ENCODE measurements at places on chromosomes 2 and 18.

- DNase-seq: no peak
Observed at GRCh38 chr2:13660231-13660630, 943.5 kb downstream of the TRIB2 start.

DNA sequence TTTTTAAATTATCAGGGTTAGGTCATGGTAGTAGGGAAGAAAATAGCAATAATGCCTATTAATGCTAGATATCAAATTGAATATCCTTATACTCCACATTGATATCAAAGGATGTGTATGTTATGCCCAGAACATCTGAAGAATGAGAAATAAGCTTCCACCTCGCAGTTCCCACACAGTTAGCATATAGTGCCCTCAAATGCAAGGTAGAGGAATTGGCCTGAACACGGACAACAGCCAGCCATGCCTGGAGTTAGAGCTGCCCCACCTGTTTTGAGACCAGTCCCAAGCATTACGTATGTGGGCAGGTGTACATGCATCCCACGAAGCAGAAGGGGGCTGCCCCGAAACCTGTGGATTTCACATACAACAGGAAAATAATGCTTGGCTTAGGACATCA, 79.6 kb downstream of the SUMO1 start:
- no peak for DNase-seq

GRCh38 chr2:38155-38554, 8.2 kb downstream of the FAM110C start:
- DNase-seq: no peak

DNA sequence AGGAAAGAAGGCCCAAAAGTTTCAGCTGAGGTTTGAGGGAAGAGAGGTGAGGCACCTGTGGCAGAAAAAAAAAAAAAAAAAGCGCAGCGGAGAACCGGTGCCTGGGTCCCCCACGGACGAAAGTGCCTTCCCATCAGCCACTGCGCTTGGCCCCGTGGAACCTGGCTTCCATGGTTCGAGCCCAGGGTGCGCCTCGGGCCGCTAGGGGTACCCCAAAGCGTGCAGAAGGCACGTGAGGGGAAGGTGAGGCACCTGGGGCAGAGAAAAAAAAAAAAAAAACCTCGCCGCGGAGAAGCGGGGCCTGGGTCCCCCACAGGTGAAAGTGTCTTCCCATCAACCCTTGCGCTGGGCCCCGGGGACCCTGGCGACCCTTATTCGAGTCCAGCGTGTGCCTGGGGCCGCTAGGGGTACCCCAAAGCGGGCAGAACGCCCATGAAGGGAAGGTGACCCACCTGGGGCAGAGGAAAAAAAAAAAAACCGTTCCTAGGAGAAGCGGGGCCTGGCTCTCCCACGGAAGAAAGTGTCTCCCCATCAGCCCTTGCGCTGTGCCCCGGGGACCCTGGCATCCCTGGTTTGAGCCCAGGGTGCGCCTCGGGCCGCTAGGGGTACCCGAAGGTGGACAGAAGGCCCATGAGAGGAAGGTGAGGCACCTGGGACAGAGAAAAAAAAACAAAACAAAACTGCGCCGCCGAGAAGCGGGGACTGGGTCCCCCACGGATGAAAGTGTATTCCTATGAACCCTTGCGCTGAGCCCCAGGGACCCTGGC, 228.6 kb downstream of the CCDC74A start:
- no peak for DNase-seq

- DNase-seq: no peak
Observed at GRCh38 chr2:32750880-32751279, 123.0 kb downstream of the TTC27 start.

DNA sequence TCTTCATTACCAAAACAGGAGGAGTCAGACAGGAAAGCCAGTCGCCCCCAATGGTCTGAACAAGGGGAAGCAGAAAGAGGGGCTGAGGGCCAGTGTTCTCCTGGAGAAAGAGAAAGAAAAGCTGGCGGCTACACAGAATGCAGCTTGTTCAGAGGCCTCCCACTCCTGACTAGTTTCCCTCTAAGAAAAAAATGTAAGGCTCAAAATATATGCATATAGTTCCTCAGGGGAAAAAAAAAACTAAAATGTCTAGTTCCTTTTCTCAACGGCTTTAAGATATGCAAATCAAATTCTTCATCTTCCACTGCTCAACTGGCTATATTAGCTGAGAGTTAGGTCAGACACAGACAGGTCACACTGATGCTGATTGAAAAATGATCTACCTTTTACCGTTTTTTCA, 18.6 kb downstream of the MBOAT2 start:
- DNase-seq: no peak

DNA sequence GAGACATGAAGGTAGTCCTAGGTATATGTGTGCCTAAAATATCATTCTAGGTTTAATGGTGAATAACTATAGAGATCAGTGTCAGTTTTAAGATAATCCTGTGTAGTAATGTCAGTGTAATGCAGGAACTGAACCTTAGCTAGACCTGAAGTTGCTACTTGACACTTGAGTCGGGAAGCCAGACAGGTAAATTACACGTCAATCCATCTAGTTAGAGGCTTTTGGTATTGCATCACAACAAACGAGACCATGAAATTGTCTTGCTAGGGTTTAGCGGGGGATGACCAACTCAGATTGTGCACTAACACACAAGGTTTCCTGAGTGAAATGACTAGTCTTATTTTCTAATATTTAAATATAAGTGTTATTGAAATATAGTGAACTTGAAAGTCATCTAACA, 2.0 kb downstream of the YPEL5 start:
- no peak for DNase-seq

GRCh38 chr2:2874805-2875204, 502.8 kb downstream of the EIPR1 start:
- no peak for DNase-seq

DNA sequence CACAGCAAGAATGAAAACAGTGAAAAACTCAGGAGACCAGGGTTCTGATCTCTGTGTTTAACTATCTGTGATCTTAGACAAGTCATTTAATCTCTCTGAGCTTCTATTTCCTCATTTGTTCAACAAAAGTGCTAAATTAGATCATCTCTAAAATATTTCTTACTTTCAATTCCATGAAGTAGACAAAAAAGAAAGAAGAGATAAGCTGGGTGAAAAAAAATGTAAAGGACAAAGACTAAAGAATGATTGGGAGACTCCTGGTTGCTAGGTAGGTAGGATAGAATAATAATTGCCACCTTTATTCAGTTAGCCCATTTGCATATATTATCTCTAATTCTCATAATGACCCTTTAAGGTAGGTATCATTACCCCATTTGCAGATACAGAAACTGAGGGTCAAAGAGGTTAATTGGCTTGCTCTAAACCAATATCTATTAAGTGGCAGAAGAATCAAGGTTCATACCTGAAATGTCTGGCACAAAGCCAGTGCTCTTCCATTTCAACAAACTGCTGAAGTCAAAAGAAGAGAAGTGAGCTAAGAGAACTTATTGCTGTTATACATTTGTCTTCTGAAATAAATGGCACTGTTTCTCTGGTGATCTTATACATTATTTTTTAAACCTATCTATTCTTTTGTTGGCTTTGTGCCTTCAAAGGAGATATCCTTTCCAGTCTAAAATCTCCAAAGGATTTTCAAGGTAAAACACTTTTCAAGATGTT, 141.7 kb downstream of the OTX1 start:
- no peak for DNase-seq

GRCh38 chr2:178718283-178718682, 88.9 kb downstream of the TTN start:
- no peak for DNase-seq

DNA sequence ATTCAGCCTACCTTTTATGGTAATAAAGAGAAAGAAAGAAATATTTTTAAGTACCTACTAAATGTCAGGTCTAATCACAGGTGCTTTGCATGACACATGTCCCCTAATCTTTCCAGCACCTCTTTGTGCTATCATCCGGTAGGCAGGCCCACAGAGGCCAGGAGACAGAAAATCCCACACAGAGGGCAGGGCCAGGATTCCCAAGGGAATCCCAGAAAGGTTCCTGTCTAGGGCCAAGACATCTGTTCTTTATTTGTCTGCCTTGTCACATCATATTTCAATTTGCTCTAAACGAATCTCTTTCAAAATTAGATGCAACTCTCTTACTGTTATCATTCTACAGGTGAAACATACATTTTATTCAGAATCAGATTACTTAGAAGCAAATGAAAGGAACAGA, 676.1 kb upstream of the GYPC start:
- DNase-seq: no peak

DNA sequence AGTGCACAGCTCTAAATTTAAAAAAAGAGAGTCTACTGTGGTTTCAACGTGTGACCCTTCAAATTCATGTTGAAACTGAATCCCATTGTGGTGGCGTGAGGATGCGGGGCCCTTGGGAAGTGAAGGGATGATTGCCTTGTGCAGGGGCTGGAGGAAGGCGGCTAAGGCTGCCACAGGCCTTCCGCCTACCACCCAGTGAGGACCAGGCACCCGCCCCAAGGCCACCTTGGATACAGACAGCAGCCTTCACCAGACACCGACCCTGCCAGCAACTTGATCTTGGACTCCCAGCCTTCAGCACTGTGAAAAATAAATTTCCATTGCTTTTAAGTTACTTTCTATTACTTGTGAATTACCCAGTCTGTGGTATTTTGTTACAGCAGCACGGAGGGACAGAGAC, 103.4 kb upstream of the TMEM18 start:
- DNase-seq: no peak

GRCh38 chr18:615092-615521, 18.3 kb downstream of the CLUL1 start:
- no peak for DNase-seq

DNA sequence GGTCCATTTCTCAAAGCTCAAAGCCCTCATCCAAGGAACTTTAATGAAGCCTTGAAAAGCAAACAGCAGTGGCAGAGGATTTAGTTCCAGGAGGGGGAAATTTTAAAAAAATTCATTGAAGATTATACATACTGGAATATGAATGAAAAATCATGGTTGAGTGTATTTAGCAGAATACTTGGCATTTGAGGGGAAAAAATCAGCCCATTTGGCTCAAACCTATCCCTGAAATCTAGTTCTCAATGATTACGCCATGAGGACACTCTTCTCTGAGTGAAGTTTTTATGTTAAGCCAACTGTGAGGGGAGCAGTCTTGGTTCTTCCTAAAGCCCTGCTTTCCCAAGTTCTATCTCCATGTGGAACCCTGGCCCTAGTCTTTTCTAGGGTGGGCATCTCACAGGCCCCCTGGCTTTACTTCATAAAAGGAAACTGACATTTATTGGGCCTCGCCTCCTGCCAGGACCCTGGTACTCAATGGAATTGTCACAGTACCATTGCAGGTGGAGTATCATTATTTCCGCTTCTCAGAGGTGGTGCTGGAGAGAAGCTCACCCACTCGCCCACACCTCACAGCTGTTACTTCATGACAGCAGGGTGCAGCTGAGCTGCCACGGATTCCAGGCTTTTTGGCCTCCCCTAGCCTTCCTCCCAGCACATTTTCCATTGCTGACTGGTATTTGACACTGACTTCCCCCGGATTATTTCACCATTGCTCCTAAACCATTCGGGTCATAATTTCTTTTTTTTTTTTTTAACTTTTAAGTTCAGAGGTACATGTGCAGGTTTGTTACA, 56.8 kb downstream of the NXPH2 start:
- DNase-seq: no peak

DNA sequence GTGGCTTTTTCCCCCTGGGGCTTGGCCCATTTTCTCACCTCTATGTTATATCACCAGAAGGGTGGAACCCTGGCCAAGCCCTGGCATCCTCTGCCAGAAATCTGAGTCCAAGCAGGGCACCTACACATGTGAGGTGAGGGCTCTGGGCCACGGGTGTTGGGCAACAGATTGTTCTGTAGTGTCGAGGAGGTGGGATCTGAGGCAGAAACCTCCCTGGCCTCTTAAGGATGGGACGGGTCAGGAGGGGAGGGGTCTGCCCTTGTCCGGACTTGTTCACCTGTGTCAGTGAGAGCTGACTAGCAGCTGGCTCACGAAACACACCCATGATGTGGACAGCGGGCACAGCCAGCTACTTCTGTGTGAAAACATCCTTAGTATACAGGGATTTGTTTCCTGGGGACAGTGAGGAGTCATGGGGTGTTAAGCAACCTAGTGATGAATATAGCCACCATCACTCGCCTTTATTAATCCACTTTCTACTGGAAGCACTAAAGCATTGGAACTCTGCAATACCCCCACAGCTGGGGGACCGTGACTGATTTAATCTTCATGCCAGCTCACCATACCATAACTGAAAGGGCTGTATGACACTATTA, 35.6 kb downstream of the EPAS1 start:
- DNase-seq: no peak

DNA sequence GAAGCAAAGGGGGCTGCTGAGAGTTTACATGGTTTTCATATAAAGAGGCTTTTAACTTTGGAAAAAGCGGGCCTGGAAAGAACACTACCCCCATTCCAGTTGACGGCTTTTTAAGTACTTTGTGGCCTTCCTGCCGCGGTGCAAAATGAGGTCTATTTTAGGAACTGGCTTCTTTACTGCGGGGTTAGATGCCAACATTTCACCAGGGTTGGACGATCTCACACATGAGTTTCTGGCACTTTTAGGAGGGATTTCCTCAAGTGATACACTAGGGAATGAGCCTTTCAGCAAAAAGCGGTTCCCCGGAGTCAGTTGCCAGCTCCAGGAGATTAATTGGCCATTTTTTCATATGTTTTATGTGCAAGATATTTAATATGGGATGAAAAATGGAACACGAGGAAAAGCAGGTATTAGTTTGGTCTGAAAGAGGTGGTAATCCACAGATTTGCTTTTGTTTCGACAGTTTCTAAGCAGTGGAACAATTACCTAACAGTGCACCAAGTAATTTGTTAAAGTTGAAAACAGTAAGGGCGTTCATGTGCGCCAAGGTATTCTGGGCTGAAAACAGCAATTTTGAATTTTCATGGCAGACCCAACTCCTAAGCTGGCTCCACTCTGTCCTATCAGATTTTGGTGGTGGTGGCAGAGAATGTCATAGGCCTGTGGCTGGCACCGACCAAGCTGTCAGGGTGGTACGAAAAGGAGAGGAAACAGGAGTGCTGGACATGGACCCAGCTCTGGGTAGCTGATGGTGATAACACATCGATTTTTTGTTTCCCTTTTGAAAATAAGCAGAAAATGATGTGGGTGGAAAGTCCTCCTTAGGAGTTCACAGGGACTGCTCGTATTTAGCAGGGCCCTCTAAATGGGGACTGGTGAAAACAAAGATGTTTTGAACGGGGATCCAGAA, 55.6 kb upstream of the FZD5 start:
- DNase-seq: no peak

Data from fibroblast of skin of left biceps (primary cell).